ENCODE measurements at places on chromosomes 3 and 15.

DNA sequence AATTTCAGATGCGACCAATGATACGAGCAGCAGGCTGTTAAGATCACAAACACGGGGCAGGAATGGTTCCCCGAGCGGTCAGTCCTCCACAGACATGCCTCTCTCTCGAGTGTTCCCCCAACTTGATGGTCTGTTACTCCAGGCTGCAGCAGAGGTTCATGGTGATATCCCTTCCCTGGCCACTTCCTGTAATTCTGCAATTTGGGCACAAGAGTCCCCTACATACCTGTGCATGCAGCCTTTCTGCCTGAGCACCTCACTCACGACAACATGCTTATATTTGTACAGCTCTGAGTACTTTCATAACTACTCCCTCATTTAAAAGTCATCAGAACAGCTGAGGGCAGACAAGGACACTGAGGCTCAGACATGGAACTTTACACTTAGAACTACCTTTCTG, 408.1 kb upstream of the NR2F2 start:
- no peak for DNase-seq

DNA sequence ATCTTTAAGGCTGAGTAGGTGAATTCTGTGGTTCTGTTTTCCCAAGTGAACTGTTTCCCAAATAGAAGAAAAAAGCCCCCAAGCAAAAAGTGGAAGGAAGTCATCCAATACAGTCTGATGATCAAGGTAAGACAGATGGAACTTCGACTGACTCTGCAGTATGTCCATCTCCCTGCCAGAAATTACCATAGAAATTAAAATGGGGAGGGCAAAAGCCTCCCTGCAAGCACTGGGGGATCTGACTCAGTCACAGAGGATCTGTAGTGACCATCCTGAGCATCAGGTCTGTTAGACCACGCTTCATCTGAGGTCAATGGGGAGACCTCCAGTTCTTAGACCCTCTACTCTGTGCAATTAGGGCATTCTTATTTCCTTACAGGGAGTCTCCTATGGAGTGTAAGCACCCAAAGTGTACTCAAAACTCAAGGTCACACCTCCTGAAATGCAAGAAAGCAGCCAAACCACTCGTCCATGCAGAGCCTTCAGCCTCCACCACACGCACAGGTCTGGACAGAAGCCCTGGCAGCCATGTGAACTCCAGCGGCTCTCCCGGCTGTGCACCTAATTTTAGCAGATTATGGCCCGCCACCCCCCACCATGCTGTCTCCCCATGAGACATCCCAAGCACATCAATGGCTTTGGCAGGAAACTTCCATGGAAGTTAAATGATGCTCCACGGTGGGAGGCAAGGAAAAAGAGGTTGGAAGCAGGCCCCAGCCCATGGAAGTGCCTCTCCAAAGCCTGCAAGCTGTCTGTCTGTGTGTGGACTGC, 348.7 kb downstream of the NTRK3 start:
- DNase-seq = no peak

DNA sequence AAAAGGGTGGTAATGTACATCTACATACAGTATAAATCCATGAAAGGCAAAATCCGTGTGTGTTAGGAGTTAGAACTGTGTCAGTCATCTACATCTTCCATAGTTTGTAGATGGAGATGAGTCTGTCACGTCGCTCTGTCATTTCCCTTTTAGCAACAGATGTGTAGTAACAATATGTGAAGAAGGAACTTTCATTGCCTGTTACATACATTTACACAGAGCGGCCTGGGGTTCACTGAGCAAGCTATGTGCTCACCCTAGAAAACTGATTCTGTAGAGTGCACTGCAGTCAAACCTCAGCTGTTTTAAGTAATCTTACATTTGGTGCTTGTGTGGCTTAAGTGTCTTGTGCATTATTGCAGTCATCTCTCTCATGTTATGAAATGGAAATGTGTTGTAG, 41.6 kb upstream of the AP3B2 start:
- no peak for DNase-seq

- no peak for DNase-seq
These were observed 251.4 kb upstream of the TGFBR2 start for GRCh38 chr3:30354972-30355371.

GRCh38 chr3:43036621-43037423, 57.7 kb downstream of the GASK1A start:
- DNase-seq = no peak

DNA sequence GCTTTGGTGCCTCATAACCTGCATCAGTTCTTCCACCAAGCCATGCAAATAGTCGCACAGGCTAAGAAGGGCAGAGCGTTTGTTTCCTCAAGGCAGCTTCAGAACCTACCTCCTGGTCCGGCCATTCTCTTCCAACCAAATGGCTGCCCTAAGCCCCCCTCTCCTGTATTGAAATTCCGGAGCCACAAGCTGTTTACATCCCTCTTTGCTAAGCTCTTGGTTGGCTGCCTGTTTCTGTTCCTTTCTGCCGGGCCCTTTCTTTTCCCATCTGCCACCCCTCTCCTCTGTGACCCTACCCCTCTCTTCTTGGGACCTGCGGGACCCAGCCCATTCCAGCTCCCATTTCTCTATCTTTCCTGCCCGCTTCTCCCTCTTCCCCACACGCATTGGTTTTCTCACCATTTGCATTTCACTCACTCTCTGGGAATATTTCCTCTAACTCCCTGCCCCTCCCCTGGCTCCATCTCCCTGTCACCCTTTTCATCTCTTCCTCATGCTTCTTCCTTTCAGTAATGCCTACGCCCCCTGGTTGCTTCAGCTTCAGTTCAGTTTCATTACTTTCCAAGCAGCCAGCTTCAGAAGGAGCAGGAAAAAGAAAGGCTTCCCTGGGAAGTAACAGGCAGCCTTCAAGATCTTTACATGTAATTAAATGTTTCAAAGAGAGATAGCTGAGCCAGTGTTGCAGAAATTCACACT, 113.5 kb downstream of the RAB11A start:
- DNase-seq = no peak

DNA sequence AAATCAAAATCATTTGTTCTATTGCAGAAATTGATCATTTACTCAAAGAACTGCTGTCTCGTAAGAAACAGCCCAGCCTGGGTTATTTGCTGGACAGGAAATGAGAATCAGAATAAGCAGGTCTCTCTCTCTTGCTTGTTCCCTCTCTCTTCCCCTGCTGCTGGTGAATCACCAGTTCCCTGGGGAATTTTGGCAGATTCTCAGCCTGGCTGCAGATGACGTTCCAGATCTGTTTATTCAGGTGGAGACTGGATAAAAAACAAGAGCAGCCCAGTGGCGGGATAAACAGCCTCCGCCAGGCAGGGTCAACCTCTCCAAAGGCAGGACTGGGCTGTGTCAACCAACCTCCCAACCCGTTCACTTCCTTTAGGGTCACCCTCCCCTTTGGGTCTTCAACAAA, 72.1 kb downstream of the LRIG1 start:
- peak; percentile 88 for DNase-seq

DNA sequence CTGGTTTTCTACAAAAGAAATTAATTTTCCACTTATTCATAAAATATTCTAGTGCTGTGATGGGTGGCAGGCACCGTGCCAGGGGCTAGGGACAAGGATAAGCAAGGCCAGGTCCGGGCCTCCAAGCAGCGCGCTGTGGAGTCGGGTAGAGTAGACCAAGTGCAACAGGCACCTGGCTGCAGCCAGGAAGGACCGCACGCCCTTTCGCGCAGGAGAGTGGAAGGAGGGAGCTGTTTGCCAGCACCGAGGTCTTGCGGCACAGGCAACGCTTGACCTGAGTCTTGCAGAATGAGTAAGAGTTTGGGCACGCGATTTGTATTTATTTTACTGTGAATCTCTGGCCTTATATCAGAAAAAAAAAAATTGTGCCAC, at the start of gene CASR:
TSS of gene CASR (plus strand) at position 148 of the 372 bp plus-strand sequence. CDS start 70,522 bp downstream, outside the sequence.
- DNase-seq = no peak

DNA sequence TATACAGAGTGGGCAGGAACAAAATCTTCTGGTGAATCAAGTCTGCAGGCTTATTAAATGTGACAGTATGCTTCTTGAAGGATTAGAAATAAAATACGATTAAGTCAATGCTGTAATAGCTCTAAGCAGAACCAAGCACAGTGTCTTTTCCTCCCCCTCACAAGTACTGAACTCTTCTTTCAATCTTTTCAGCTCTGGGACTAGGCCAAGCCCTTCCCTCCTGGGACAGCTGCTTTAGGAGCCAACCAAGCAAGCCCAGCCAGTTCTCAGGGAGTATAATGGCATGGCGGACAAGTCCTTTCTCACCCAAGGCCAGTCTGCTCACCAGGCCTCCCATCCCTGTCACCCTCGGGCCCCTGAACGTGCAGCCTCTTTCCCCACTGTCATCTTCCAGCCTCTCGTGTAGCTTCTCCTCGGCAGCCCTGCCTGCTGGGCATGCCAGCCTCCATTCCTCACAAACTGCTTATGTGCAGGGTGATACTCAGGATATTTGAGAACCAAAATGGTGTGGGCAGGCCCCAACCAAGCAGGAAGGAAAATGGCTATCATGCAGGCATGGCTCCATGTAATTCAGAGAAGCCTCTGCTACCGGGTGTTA, 8.4 kb upstream of the PPP1R2 start:
- DNase-seq = no peak

DNA sequence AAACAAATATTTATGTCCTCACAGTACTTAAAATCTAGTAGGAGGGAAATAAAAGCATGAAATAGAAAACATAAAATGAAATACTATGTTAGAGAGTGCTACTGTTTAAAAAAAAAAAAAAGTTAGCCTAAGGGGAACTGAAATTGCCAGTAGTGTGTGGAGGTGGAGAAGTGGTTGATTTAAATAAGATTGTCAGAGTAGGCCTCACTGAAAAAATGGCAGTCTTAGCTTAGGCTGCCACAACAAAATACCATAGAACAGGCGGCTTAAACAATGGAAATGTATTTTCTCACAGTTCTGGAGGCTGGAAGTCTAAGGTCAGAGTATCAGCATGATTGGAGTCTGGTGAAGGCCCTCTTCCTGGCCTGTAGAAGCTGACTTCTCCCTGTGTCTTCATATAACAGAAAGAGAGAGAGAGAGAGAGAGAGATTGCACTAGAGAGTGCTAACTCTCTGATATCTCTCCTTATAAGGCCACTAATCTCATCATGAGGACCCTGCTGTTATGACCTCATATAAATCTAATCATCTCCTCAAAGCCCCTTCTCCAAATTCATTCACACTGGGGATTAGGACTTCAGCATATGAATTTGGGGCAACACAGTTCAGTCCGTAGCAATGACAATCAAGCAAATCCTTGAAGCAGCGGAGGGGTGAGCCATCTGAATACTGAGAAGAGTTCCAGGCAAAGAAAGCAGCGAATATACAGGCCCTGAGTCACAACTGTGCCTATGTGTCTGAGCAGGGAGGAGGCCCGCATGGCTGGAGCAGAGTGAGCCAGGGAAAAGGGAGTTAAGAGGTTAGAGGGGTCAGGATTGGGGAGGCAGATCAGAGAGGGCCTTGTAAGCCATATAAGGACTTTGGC, 23.6 kb upstream of the LRRC34 start:
- no peak for DNase-seq

DNA sequence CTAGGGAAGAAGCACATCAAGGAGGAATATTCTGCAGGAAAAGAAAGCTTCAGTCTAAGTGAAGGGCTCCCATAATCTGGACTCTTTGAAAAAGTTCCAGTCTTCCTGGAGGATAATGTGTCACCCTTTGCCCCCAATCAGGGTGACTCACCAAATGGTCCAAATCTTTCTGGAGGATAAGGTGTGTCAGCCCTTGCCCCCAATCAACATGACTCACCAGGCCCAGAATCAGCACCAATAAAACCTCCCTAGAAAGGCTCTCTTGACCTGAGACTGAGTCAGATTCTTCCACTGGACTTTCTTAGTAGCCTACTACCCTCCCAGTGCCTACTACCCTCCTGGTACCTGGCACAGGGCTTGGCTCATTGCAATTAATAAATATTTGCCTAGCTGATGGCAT, 9.5 kb upstream of the ARL14 start:
- DNase-seq = no peak

DNA sequence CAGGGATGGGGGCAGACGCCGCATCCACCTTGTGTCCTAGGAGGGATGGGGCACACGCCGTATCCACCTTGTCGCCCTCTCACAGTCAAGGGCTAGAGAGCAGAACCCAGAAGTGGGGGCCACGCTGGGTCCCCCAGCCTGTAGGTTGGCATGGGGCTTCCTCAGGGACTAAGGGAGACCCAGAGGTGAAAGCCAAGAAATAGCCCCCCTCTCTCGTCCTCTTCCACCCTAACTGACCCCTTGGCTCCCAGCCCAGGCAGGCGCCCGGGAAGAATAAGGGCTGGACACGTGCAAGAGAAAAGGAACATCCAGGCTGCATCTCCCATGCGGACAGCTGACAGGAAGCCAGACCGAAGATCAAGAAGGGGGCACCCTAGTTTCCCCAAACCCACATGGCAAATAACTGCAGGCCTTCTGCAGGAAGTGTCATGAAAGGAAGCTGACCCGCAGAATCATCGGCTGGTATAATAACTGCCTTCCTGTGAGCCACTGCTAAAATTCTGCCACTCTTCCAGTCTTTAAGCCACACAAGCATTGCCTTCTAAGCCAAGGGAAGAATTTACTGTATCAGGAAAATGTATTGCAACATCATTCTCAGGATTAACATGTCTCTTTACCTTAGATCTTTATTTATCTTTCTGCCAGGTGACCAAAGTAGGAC, 38.5 kb upstream of the TFRC start:
- no peak for DNase-seq

GRCh38 chr3:48595075-48595525, at the start of gene COL7A1:
Gene COL7A1, minus strand, starts transcription at chr3:48595329. Its CDS starts 170 bp downstream, at chr3:48595159.
- no peak for DNase-seq

DNA sequence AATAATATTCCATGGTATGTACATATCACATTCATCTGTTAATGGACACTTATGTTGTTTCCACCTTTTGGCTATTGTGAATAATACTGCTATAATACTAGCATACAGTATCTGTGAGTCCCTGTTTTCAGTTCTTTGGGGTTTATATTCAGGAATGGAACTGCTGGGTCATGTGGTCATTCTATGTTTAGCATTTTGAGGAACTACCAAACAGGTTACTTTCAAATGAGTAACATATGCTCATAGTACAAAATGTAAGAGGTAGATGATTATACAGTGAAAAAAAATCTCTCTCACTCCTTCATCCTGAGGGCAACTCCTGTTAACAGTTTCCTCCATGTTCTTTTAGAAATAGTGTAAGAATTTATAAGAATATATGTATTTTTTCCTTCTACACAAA, 162.2 kb downstream of the PLD1 start:
- no peak for DNase-seq

DNA sequence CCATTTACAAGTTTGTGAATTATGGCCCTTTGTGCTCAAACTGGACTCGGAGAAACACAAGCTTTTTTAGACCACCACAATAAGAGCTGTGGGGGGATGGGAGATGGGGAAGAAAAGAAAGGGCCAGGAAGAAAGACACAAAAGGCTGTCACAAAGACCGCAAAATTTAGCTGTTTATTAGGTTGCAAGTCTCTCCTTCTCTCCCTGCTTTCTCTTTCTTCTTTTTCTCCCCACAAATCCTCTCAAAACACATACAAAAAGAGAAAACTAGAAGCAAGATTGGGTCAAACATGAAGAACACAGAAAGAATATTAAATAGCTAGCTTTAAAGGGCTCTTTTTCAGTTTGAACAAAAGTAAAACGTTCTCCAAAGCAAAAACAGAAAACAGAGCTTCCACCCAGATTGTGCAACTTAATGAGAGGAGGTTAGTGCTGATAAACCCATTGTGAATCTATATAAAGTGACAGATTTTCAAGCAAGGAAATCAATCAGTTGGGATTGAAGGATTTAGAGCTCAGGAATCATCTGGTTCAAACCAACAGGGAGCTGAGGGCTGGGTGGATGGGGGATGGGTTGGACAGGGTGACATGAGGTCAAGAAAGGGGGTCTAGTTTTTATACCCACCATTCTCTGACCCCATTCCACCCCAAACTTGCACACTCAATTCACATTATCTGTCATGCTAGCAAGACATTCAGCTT, 87.3 kb downstream of the DHX30 start:
- no peak for DNase-seq

Data from lower leg skin (tissue), 4 donors.